ENCODE measurements at places on chromosomes 6 and 20. TPM values are rescaled to one million over a fixed set of nuclear protein-coding genes. Genes with fewer than 3 reads are reported as not detected.

Gene WFDC12
- total RNA-seq = not detected

Gene SMPDL3A
- not detected for total RNA-seq

Gene ZSWIM1
- 14.6 TPM for total RNA-seq

Gene PARD6B
- 12.4 TPM for total RNA-seq

Gene ZNF311
- total RNA-seq = 0.30 TPM

Gene SPATS1
- not detected for total RNA-seq

All from T-cell (primary cell).